CD4-positive, alpha-beta T cell treated with Interleukin-4 for 1 hour (primary cell): ENCODE measurements at places on chromosomes 11 and 22.

- no peak for DNase-seq
Observed at GRCh38 chr11:74466916-74467885, at the start of gene KCNE3. TSS of gene KCNE3 (minus strand) at chr11:74467549. CDS start at chr11:74457563, 9,986 bp downstream.

- no peak for DNase-seq
Observed at GRCh38 chr11:69219991-69220390, 64.3 kb downstream of the SMIM38 start.

- no peak for DNase-seq
Observed at GRCh38 chr22:50600967-50601668, 525 bp downstream of the MAPK8IP2 start.

GRCh38 chr11:4181782-4182721 is 87.5 kb downstream of the RRM1 start:
- peak; percentile 12 for DNase-seq

- no peak for DNase-seq
Observed at GRCh38 chr22:30561402-30562189, 12.9 kb downstream of the GAL3ST1 start.

- no peak for DNase-seq
Observed at GRCh38 chr11:46390331-46391171, 1.0 kb downstream of the CHRM4 start.

DNA sequence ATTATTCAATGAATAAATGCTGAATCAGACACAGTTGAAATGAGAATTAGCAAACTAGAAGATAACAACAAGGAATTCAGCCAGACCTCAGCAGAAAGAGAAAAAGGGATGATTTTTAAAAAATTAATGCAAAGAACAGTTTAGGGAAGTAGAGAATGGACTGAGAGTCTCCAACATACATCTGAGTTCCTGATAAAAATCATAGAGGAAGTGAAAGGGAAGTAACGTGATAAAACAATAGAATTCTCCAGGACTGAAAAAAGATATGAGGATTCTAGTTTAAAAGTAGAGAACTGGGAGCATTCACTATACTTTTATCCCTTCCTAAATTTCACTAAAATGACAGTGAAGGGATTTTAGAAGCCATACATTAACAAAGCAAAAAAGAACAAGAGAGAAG is 592.0 kb downstream of the SOX6 start:
- DNase-seq = no peak

DNA sequence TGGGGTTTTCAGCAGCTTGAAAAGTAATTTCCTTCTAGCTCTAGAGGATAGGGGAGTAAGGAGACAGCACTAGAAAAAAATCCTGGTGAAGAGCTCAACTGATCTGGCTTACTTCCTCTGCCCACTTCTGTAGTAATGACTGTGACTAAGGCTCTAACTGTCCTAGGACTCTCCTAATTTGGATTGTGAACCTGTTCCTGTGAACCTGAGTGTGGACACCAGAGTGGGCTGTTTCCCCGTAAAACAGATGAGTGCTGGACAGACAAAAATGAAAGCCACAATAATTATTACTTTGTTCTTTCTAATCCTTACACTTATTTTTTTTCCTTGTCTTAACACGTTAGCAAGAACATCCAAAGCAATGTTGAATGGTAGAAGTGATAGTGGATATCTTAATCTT is 154.1 kb downstream of the AASDHPPT start:
- DNase-seq = no peak

DNA sequence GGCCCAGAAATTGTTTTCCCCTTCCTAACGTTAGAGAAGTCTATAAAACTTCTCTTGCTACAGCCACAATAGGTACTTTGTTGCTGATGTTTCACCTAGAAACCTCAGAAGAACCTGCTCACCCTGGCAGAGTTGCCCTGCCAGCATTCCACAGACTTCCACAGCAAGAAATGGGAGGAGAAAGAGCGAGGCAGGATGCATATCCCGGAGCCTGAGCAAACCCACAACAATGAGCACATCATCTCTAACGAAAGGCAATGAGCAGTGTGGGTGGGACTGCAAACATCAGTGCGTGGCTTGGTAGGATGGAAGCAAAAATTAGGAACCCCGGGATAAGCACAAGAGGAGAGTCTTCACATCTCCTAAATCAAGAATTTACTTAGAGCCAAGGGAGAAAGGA is 892.3 kb downstream of the OPCML start:
- no peak for DNase-seq

DNA sequence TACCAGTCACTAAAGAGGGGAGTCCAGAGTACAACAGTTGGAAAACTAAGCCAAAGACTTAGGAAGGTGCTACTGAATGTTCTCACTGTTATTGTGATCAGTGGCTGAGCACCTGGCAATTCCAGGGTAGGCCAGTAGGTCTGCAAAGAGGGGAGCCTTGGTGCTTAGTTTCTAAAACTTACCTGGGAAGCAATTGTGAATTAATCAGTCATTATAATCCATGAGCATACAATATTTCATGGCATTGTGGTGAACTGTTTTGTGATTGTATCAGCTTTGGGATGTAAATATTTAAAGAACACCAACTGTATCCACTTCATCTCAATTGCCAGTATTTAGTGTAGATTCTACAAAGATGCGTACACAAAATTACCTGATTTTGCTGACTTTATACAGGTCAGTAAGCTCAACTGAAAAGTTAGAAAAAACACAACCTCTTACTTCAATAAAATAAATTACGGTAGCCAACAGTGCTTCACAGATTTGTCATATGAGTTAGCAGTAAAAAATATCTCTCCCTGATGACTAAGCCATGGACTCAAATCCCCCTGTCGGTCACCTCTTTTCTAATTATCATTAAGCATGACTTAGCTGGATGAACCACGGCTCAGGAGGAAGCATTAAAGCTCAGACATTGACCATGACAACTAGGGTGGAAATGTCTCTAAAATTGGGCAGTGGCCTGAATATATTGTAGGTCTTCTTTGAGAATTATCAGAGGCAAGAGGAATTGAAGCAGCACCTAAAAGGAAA is 30.8 kb upstream of the SORL1 start:
- no peak for DNase-seq

DNA sequence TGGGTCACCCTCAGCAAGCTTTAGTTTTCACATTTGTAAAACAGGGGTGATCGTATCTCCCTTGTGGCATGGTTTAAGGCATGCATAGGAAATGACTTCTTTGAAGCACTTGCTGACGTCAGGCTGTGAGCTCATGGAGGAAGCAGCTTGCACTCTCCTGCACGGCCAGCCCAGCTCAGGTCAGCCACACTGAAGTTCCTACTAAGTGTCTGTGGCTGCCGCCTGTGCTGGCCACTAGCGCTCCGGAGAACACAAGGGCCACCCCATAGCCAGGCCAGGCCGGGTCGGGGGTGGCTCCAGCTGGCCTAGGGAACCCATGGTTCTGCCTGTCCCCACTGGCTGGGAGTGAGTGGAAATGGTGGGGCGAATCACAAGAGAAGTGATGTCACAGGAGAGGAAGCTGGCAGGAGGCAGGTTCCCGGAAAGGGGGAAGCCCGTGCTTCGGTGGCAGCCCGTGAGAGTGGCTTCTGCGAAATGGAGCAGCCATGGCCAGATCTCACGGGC is 28.2 kb downstream of the KCTD17 start:
- DNase-seq = peak; percentile 90

- DNase-seq = no peak
Observed at GRCh38 chr22:34108168-34108567, 187.9 kb upstream of the LARGE1 start.

DNA sequence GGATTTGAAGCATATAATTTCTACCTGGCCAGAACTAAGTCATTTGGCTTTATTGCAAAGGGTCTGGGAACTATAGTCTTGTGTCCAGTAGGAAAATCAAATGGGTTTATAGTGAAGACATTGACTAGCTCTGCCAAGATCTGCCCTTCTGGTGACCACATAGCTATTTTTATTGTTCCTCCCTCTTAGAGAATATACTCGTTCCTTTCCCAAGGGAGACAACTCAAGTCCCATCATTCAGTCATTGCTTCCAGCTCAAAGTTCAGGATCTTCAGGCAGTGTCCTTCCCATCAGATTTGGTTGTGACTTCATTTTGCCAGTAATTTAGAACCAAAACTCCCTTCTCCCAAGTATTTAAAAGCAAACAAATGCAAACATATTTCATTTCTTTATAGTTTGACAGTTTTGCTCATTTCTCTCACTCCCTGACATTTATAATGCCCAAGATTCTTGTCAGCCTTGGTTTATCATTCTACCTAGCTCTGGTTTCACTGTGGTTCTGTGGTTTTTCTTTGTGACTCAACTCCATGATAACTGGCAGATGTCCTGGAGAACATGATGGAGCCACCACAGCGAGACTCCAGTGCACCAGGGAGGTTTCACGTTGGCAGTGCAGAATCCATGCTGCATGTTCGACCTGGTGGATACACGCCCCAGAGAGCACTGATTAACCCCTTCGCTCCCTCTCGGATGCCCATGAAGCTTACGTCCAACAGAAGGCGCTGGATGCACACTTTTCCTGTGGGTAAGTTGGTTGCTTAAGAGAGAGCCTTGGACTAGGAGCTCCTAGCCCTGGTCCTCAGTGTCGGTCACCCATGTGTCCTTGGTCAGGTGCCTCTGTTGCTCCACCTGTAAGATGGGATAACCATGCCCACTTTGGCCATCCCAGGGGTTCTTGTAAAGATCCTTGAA is 64.9 kb downstream of the DEPDC5 start:
- DNase-seq = no peak

DNA sequence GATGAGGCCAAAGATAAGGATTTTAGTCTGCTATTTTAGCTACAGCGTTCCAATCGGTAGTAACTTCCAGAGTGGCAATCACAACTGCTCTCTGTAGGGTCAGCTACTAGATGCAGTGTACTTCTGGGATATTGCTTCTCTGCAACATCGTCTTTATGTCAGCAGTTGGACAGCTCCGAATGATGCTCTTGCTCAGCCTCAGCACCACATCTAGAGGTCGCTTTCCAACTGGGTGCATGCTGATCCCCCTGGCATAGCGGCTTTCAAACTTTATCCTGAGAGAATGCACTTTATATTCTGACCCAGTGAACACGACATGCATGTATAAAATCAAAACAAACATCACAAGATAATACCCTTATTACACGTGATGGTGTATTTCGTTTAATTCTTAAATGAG is 219.6 kb downstream of the C11orf87 start:
- DNase-seq = no peak

DNA sequence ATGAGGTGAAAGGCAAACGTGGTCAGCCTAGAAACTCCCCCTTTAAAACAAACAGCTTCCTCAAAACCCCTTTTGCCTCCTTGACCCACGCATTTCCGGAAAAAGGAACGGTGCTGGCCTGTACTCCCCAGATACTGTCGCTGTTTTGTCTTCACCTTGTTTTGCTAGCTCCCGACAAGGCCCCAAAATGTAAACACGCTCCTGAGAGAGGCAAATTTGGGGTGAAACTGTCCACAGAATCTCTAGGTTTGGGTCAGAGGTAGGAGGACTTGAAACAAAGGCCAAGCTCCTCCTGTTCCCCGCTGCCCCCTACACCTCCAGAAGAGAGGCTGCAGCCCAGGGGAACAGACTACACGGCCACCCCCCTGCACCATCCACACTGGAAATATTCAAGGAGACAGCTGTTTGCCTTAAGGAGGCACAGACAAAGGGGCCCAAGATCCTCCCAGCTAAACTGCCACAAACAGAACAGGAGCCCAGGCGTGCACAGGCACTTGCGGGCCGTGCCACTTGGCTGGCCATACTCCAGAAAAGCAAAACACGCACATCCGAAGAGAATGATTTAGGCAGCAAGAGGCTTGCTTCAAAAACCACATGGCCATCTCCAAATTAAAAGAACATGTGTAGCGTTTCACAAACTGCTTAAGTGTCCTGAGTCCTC is 160.5 kb upstream of the GRK3 start:
- DNase-seq = no peak

DNA sequence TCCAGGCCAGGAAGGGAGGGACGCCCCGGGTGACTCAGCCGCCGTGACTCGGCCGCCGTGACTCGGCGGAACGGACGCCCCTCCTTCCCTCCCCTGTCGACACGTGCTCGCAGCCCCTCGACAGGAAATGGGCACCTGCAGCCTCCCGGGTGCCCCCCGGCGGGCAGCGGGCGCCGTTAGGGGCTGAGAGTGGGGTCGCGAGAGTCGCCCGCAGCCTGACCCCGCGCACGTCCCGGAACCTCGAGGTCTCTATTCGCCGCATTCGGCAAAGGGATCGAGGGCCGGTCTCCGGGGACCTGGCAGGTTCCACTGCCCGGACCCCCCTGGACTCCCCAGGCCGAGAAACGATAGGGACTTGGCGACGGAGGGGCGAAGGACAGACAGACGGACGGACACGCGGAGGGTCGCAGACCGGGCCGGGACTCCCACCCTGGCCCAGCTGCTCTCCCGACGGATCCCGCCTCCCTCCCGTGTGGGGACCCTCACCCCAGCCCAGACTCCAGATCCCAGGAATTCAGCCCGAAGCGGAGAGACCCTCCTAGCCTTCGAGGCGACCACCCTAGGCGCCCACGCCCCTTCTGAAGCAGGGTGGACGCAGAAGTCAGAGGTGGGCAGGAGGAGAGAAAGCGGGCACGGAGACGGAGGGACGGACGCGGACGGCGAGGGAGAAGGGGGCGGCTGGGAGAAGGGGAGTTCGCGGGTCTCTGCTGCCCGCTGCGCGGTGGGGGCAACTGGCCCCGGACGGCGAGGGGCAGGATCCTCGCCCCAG is 648 bp downstream of the FOSL1 start:
- peak; percentile 54 for DNase-seq

- DNase-seq = no peak
Observed at GRCh38 chr11:35779409-35779808, 116.8 kb downstream of the TRIM44 start.

GRCh38 chr11:83097429-83098075 is 25.9 kb upstream of the RAB30 start:
- DNase-seq = no peak

DNA sequence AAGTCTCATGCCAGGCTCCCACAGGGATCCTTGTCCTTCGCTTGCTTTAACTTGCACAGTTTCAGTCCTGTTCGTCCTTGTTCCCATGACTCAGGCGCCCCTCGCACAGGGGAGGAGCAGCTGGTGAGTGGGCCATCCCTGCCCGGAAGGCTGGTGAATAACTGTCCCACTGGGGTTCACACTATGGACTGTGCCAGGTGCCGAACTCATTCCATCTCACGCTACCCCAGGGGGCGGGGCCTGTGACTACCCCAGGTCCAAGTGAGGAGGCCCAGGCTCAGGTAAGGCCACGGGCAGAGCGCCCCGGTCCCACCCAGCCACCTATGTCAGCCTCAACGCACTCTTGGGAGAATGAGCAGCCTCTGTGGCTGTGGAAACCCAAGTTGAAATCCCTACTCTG is 7.2 kb upstream of the CARD10 start:
- no peak for DNase-seq

- no peak for DNase-seq
Observed at GRCh38 chr11:18314784-18315523, 7.0 kb downstream of the HPS5 start.

GRCh38 chr22:19178657-19179496 is at the start of gene SLC25A1:
TSS of gene SLC25A1 (minus strand) at chr22:19178736. CDS start at chr22:19178673, 63 bp downstream.
- peak; percentile 86 for DNase-seq

DNA sequence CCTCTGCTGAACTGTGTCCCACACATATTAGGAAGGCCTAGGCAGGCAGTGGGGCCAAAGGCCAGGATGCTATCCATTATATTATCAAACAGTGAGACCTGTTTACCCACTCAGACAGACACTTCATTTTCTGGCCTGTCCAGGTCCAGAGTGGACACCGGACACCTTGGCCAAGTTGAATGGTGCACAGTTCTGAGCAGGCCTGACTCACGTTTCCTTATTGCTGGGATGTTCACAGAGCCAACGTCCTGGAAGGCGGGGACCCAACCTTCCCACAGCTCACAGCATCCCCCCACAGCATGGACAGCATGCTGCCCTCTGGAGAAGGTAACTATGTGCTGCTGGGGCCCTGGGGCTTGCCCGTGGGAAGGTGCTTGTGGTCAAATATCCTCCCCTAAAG is 86.6 kb downstream of the BTBD10 start:
- no peak for DNase-seq

- no peak for DNase-seq
Observed at GRCh38 chr11:6900327-6900999, 8.2 kb upstream of the OR2D2 start.
